NCI-H1930 (cell line): ENCODE measurements at places on chromosomes 11 and 22.

DNA sequence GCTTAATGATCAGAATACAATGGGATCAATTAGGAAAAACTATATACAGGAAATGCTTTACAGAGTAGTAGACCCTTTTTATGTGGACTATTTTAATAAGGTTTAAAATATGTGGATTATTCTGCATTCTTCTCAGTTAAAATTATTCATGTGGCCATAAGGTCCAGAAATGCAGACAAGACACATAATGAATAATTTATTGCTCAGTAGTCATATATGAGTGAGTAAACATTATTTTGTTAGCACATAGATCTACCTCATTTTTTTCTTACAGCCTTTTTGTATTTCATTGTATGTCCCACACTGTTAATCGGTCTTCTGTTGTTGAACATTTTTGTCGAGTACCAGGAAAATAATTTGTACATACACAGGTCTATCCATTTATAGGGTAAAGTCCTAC, 20.8 kb downstream of the MED17 start:
- no peak for DNase-seq

GRCh38 chr11:46295312-46296058, 18.0 kb downstream of the CREB3L1 start:
- peak; percentile 72 for DNase-seq

DNA sequence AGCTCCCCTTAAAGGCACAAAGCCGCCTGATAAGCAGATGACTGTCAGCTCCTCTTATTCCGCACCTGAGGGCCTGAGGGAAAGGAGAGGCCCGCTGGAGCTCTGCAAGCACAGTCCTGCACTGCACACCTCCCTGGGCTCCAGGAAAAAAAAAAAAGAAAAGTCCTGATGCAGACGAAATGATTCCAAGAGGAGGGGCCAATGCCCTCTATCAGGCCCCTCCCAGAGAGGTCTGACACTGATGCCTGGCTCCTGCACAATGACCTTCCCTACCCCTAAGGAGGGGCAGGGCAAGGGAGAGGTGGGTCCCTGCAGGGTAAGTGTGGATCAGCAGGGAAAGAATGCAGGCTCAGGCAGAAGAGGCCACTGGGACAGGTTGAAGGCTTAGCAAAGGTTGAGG, 572.7 kb downstream of the SOX6 start:
- DNase-seq, result no peak

- no peak for DNase-seq
Measured at GRCh38 chr22:37519268-37520195, at the start of gene CARD10. Gene CARD10 (minus strand): TSS chr22:37519415. CDS start chr22:37519200, 215 bp downstream.

DNA sequence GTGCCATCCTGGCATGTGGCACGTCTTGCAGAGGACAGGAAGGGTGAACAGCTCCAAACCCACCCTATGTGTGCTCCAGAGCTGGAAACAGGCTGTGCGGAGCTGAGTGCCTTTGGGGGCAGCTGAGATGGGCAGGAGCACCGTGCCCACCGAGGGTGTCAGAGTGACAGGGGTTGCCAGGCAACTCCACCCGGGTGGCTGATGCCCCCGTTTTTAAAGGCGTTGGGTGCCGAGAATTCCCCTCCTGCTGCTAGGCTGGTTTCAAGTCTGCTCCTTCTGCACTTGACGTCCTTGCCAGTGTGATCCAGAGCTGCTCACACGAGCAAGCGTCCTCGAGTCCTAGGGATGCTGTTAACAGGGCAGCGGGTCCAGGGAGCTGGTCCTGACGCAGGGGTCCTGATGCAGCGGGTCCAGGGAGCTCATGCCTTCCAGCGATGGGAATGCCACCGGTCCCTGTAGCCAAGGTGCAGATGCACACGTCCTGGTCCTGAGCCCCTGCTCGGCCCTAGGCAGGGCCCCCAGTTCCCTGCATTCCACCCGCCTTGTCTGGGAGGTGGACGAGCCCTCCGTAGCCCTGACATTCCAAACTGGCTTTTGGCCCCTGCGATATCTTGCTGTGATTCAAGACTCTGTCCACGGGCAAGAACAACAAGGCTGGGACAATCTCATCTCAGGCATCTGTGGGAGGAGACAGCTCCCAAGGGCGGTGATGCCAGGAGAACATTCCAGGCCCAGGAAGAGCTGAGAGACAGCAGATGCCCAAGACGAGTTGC, 4.9 kb downstream of the KCNQ1 start:
- no peak for DNase-seq

- DNase-seq, result no peak
Measured at GRCh38 chr11:23866641-23867040, 630.2 kb upstream of the LUZP2 start.

DNA sequence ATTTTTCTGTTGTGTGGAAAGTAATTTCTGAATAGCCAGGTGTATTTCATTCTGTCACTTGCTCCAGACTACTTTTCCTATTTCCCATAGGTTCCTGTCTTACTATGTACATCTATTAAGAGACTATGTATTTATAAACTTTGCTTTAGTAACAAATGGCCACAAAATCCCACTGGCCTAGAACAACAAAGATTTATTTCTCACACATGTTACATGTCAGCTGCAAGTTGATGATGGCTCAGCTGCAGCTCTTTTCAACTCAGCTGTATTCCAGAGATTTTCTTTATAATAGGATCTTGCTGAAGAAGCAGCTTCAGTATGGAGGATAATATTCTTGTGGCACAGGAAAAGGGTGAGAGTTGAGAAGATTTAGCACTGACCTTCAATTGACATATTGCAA, 539.6 kb upstream of the LRRC4C start:
- DNase-seq, result no peak

GRCh38 chr11:59112494-59112893, 5.5 kb downstream of the FAM111B start:
- DNase-seq, result no peak

DNA sequence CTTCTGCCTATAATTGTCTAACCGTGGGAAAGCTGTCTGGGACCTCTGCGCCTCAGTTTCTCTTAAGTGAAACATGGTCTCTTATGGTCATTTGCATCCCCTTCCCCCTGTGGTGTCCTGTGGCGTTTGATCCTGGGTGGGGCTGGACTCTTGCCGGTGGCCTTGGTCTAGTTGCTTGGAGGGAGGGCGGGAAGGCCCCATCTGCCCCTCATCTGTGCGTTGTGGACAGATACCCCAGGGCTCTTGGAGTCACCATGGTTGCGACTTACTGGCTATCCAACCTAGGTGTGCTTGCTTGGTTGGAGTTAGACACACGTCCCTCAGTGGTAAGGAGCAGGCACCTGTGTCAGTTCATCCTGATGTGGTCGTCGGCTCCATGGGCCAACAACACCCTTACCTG, 15.2 kb downstream of the SHANK3 start:
- no peak for DNase-seq

- no peak for DNase-seq
Measured at GRCh38 chr11:36201411-36201810, 87.8 kb downstream of the COMMD9 start.

DNA sequence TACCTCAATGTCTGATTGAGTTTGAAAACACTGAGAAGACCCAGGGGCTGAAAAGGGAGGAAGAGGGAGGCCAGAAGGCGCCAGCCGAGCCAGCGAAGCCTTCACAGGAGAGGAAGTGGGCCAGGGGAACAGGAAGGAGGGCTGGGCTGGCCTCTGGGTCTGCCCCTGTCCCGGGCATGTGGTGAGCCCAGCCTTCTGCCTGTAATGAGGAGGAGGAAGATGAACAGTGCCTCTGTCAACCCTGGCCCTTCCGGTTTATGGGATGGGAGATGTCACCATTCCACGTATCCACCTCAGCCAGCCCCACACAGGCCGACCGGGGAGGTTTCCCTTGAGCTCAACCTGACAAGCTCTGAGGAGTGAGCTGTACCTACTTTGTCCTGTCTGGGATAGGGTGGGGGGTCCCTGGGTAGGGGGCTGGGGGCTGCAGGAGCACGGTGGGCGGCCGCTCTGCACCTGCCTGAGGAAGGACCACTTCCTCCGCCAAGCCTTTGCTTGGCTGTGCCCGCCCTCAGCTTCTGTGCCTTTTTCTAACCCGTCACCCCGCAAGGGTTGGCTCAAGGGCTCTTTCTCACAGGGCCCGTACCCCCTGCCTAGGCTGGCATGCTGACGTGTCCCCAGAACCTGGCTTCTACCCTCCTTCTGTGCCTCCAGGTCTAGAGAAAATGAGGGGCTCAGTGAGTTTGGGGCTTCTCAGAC, 2.0 kb downstream of the PARVG start:
- DNase-seq, result no peak

DNA sequence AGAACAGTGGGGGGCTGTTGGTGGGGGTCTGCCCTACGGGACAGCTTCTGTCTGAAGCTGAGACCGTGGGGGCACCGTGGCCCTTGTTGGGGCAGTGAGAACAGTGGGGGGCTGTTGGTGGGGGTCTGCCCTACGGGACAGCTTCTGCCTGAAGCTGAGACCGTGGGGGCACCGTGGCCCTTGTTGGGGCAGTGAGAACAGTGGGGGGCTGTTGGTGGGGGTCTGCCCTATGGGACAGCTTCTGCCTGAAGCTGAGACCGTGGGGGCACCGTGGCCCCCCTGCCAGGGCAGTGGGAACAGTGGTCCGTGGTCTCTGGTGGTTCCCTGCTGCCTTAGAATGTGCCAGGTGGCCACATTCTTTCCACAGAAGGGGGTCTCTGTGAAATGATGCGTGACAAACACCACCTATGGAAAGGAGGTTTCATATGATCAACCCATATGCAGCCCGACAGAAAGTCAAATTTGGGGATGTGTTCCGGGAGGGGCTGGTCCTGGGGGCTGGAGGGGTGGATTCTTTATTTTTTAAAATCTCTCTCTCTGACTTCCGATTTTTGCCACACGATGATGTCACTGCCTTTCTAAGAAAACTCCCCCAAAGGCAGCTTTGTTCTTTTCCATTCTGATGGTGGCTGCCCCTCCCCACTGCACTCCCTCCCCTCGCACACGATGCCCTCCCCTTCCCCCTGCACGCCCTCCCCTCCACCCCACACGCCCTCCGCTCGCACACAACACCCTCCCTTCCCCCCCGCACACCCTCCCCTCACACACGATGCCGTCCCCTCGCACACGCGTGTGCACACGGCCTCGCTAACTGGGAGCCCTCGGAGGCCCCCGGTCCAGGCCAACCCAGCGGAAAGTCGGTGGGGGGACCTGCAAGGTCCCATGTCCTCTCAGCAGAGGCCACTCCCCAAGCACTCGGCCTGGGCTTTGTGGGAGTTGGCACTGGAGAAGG, 1186.5 kb downstream of the BRD1 start:
- DNase-seq, result no peak

GRCh38 chr11:122285070-122285988, 169.3 kb upstream of the BLID start:
- no peak for DNase-seq

DNA sequence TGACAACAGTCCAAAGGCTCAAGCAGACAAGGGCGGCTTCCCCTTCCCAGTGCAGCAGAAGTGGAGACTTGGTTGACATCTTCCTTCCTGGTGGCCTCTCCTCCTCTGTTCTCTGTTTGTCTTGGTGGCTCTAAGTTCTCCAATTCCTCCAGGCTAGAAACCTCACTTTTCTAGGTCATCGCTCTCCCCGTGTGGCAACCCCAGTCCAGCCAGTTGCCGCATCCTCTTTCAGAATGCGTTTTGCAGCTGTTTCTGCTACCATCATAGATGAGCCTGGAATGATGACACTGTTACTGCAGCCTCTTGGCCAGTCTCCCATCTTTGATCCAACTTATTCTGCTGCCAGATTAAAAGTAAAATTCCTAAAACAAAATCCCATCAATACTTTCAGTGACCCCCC, 201.5 kb downstream of the TRIM29 start:
- no peak for DNase-seq

DNA sequence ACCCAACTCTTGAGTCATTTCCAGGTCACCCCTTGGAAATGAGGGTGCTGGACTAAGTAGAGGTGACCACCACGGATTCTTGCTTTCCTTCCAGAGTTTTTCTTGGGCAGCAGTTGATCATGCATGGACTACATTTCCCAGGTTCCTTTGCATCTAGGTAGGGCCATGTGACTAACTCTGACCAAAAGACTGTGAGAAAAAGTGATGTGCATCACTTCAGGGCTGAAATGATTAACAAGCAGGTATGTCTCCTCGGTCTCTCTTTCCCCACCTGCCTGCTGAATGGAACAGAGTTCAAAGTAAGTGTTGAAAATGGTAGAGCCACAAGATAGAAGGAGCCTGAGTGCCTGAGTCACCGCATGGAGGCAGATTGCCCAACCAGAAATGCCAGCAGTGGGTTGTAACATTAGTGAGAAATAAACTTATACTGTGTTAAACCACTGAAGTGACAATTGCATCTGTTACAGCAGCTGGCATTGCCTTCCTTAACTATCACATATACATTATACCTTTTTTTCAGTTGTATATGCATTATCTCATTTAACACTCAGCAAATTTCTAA, 113.5 kb downstream of the MN1 start:
- no peak for DNase-seq

GRCh38 chr22:38034884-38035529, 22.2 kb upstream of the PICK1 start:
- no peak for DNase-seq

- DNase-seq, result no peak
Measured at GRCh38 chr11:5624489-5625279, at the start of gene TRIM34. Gene TRIM34 (plus strand): TSS chr11:5625001. CDS start chr11:5632332, 7,331 bp downstream.

GRCh38 chr11:117462864-117463247, 135.2 kb downstream of the CEP164 start:
- no peak for DNase-seq

DNA sequence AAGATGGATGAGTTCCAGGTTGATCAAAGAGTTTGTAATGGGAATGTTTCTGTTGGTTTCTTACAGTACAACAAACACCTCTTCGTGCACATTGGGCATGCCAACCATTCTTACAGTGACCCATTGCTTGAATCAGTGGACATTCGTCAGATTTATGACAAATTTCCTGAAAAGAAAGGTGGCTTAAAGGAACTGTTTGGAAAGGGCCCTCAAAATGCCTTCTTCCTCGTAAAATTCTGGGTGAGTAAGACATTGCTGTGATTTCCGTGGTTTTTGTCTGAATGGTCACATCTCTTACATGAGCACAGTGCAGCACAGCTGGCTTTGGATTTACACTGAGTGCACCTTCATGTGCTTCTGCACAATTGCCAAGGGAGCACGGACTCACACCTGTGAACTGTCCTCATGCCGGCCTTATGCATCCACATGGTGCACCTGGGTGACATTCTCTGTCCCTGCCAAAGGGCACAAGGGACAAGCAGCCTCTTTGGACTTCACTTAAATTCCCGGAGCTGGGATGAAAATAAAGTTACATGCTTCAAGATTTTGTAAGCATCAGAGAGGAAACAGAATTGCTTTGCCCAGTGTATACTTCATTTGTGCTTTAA, 107.1 kb upstream of the RASSF10 start:
- no peak for DNase-seq

- DNase-seq, result no peak
Measured at GRCh38 chr11:38182126-38182866, 1584.3 kb upstream of the RAG2 start.

DNA sequence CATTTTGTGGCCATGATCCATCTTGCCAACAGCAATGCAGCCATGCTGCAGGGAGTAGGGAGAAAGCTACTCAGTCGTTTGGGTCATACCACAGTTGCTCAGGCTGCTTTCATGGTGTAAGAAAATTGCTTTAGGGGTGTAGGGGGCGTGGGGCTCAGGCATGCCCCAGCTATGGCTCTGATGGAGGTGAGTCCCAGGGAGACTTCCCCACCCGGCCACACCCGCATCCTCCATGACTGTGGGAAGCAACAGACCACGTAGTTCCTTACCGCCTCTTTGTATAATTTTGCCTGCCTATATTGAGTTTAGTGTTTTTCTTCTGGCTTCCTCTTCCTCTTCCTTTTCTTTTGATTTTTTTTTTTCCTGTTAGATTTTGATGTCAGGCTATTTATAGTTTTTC, 58.8 kb downstream of the SPECC1L start:
- DNase-seq, result no peak

- DNase-seq, result no peak
Measured at GRCh38 chr11:46658259-46658658, 40.9 kb downstream of the ATG13 start.
